ENCODE measurements at places on chromosomes 16 and 17.

DNA sequence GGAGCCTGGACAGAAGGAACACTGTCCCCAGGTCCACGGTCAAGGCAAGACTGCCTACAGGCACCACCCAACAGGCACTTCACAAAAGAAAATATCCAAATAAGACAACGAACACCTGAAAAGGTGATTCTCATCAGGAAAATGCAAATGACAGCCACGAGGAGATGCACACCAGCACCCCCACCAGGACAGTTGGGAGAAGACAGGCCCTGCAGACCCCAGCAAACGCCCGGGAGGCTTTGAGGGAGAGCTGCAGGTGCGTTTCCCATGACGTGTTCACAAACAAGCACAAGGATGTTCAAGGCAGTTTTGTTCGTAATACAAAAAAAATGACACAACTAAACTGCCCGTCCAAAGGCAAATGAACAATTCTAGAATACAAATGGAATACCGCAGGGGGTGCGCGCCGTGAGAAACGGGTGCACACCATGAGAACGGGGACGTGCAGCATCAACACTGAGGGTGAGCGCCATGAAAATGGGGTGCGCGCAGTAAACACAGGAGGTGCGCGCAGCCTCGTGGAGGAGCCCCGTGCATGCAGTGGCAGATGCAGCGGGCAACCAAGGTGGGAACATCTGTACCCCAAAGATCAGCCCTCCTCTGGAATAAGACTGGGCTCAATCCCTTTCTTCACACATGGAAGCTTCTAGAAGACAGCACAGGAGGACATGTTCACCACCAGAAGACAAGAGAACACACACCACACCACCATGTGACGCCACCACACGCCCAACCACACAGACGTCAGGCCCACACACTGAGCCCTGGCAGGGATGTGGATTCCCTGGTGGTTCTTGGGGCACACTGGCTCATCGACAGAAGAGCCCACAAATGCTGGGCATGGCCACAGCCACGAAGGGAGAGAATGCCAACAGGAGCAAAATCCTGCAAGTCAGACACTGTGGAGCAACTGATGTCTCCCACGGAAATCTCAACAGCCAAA lies 91.2 kb downstream of the ZNF778 start:
- no peaks in the 10 kb centered on the region for H3K27me3 ChIP-seq
- peaks cover 43% of the 10 kb centered on the region for H3K4me1 ChIP-seq
- peak; percentile 10 for DNase-seq
- no peak overlapping the region for H3K27ac ChIP-seq
- H3K36me3 ChIP-seq: peaks cover 22% of the 10 kb centered on the region

- H3K27ac ChIP-seq: peak within 1 kb of the TSS; percentile 85
- DNase-seq: peak; percentile 94
- H3K4me1 ChIP-seq: peaks cover 4% of the 10 kb centered on the region
- H3K4me3 ChIP-seq: peak within 1 kb of the TSS; percentile 54
- H3K27me3 ChIP-seq: no peaks in the 10 kb centered on the region
- no peaks in the 10 kb centered on the region for H3K36me3 ChIP-seq
Observed at GRCh38 chr17:38967290-38967738, at the start of gene FBXO47. Gene FBXO47 (minus strand): TSS chr17:38967403. CDS start chr17:38963025, 4,378 bp downstream.

GRCh38 chr16:55294129-55294528 lies 29.9 kb upstream of the IRX6 start:
- DNase-seq: no peak
- no peaks in the 10 kb centered on the region for H3K36me3 ChIP-seq
- H3K27me3 ChIP-seq: peaks cover 4% of the 10 kb centered on the region
- no peak overlapping the region for H3K4me3 ChIP-seq

DNA sequence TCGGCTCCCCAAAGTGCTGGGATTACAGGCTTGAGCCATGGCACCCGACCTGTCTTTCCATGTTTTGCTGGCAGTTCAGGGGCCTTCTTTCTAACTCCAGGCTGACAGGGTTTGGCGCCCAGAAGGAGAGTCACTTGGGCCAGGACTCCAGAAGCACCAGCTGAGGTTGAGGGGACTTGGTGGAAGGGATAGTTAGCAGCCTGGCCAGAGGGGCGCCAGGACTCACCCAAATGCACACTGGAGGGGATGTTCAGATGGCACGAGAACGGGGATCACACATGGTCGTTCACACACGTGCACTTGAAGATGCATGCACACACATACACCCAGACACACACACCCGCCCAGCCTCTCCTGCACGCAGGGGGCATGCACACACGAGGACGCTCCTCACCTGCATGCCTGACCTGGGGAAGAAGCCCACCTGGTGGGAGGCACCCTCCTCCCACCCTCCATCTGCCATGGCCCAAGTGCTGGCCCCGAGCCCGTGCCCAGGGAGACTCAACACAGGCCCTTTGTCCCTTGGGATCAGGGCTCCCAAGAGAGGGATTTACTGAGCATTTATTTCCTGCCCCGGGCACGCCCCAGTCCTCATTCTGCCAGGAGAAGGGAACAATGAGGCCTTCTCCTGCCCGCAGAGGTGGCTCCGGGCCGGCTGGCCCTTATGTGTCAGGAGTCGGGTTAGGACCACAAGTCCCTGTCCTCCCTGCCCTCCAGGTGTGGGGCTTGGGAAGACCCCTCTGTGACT lies 2.3 kb upstream of the PRSS21 start:
- H3K27me3 ChIP-seq: peaks cover 92% of the 10 kb centered on the region
- no peak overlapping the region for H3K4me3 ChIP-seq
- no peak overlapping the region for H3K27ac ChIP-seq
- peaks cover 7% of the 10 kb centered on the region for H3K4me1 ChIP-seq

DNA sequence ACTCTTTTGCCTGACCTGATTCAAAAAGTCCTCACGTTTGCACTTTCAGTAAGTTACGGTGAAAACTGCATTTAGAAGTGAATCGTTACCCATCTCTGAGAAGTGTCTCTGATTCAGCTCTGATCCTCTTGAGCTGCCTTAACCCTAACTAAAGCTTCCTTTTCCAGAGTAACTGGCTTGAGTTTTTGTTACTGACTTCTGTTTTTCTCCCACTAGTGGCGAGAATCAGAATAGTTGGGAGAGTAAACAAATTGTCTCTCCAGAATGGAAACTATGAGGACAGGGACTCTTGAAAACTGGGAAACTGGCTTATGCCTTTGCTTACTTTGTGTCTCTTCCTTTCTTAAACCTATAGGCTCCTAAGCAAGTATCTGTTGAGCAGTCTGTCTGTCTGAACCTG lies 31.3 kb upstream of the KPNB1 start:
- no peak for DNase-seq
- H3K4me3 ChIP-seq: no peak overlapping the region
- H3K27me3 ChIP-seq: no peaks in the 10 kb centered on the region
- peak overlapping the region; percentile 41 for H3K27ac ChIP-seq
- H3K4me1 ChIP-seq: peaks cover 49% of the 10 kb centered on the region
- H3K36me3 ChIP-seq: peaks cover 77% of the 10 kb centered on the region

DNA sequence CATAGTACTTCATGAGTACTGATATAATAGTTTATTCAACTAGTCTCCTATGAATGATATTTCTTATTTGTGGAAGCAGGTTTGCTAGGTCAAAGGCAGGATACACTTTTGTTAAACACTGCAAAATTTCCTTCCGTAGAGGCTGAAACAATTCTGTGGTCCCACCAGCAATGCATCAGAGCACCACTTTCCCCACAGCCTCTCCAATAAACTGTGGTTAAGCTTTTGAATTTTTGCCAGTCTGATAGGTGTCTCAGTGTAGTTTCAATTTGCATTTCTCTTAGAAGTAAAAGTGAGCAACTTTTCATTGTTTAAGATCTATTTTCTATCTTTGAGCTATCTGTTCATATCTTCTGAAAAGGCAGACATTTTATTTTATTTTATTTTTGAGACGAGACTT lies 36.4 kb upstream of the CORO6 start:
- DNase-seq: no peak
- H3K36me3 ChIP-seq: peaks cover 61% of the 10 kb centered on the region
- H3K4me1 ChIP-seq: peaks cover 43% of the 10 kb centered on the region
- no peaks in the 10 kb centered on the region for H3K27me3 ChIP-seq

GRCh38 chr17:41013606-41014005 lies 4.7 kb upstream of the KRTAP3-1 start:
- H3K36me3 ChIP-seq: no peaks in the 10 kb centered on the region
- no peak overlapping the region for H3K4me3 ChIP-seq
- no peak overlapping the region for H3K27ac ChIP-seq
- no peak for DNase-seq
- H3K27me3 ChIP-seq: no peaks in the 10 kb centered on the region

DNA sequence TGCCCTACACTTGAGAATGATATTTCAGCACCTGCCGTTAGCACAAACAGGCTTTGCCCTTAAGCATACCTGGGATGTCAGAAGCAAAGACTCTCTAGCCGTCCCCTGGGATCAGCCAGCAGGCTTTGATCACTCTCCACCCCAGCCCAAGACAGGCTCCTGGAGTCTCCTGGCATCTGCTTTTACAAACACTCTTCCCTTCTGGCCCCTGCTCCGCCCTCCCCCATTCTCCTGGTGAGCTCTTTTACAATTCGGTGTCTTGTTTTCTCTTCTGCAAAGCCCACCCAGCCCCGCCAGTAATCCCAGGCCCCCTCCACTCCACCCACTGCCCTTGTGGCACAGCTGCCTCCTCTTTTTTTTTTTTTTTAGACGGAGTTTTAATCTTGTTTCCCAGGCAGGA lies 50.4 kb downstream of the KATNIP start:
- no peaks in the 10 kb centered on the region for H3K27me3 ChIP-seq
- no peak for DNase-seq
- no peaks in the 10 kb centered on the region for H3K36me3 ChIP-seq

DNA sequence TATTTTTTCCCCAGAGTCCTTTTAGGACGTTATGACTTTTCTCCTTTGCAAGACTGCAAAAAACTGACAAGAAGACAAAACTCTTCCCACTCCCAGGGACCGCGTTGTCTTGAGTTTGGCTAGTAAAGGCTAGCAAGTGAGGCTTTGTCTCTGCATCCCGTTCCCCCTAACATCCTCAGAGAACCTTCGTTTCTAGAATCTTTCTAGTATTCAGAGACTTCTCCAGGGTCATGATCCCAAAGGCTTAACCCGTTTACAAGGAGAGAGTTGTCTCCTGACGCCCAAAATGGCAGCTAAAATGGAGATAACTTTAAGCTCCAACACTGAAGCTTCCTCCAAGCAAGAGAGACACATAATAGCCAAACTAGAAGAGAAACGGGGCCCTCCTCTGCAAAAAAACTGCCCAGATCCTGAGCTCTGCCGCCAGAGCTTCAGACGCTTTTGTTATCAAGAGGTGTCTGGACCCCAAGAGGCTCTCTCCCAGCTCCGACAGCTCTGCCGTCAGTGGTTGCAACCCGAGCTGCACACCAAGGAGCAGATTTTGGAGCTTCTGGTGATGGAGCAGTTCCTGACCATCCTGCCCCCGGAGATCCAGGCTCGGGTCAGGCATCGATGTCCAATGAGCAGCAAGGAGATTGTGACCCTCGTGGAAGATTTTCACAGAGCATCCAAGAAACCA lies 843 bp downstream of the ZNF174 start:
- no peak for DNase-seq
- H3K36me3 ChIP-seq: peaks cover 60% of the 10 kb centered on the region
- peaks cover 47% of the 10 kb centered on the region for H3K4me1 ChIP-seq
- H3K27ac ChIP-seq: peak overlapping the region; percentile 94
- H3K27me3 ChIP-seq: no peaks in the 10 kb centered on the region

GRCh38 chr17:36094746-36095145 lies 4.8 kb upstream of the CCL3 start:
- no peak for DNase-seq
- no peaks in the 10 kb centered on the region for H3K4me1 ChIP-seq
- H3K27me3 ChIP-seq: peaks cover 25% of the 10 kb centered on the region
- no peak overlapping the region for H3K4me3 ChIP-seq

GRCh38 chr17:64270885-64271284 lies 7.8 kb upstream of the TEX2 start:
- no peak overlapping the region for H3K4me3 ChIP-seq
- no peaks in the 10 kb centered on the region for H3K27me3 ChIP-seq
- DNase-seq: no peak
- H3K36me3 ChIP-seq: no peaks in the 10 kb centered on the region

DNA sequence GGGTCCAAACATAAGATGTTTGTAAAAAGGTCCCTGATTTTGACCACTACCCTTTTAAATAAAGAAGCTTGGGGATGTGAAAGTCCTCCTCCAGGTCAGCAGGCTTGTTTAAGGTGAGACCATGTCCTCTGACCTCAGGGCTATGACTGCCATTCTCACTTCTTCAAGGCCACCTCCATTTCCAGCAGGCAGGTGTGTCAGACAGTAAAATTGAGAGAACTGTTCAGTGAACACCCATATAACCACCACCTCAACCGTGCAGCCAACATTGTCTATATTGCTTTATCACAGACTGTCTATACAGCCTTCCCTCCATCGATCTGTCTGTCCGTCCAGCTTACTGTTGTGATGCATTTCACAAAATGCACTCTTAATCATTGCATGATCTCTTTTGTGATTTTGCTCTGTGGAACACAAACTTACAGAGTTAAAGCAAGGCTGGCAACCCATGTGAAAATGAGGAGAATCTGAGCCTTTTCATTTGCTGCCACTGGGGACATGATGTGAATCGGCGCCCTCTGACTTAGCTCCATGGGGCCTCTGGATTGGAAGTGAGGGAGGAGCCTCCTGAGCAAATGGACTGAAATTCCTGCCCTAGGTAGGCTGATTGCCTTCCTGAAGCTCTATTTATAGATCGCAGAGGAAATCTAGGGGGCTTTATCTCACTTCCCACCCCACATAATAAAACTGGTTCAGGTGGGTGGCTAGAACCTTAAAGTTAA lies 53.8 kb downstream of the ZNRF1 start:
- no peak overlapping the region for H3K4me3 ChIP-seq
- H3K36me3 ChIP-seq: no peaks in the 10 kb centered on the region
- H3K27ac ChIP-seq: peak overlapping the region; percentile 0

DNA sequence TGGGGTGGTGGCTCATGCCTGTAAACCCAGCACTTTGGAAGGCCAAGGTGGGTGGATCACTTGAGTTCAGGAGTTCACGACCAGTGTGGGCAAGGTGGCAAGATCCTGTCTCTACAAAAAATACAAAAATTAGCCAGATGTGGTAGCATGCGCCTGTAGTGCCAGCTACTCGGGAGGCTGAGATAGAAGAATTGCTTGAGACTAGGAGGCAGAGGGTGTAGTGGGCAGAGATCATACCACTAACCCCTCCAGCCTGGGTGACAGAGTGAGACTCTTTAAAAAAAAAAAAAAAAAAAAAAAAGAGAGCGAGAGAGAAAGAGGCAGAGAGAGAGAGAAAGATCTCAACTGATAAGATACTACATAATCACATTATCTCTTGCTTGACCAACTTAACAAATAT lies 45.9 kb downstream of the KANSL1 start:
- H3K27ac ChIP-seq: no peak overlapping the region
- H3K4me1 ChIP-seq: peaks cover 94% of the 10 kb centered on the region

GRCh38 chr17:14080847-14081251 lies 11.5 kb downstream of the COX10 start:
- H3K36me3 ChIP-seq: peaks cover 48% of the 10 kb centered on the region
- no peak overlapping the region for H3K4me3 ChIP-seq
- no peak overlapping the region for H3K27ac ChIP-seq
- peaks cover 54% of the 10 kb centered on the region for H3K4me1 ChIP-seq
- H3K27me3 ChIP-seq: no peaks in the 10 kb centered on the region
- DNase-seq: no peak
